ENCODE measurements at places on chromosomes 16 and 17. TPM values are rescaled to one million over a fixed set of nuclear protein-coding genes. Genes with fewer than 3 reads are reported as not detected.

DNA sequence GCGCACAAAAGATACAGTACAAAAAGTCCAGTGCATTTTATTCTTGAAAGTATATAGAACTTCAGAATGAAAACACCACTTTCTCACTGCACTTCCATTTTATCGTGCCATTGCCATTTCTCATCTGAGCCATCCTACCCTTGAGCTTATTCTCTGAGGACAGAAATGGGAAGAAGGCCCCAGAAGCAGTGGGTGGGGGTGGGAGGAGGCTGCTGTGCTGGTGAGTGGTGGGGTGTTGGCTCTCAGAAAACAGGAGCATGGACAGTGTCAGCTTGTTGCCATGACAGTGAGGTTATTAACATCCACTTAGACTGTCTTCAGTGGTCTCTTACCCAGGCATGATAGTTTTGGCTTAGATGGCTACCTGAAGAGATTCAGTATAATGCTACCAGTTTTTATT, 4.5 kb downstream of the ATMIN start:
- DNase-seq: no peak

DNA sequence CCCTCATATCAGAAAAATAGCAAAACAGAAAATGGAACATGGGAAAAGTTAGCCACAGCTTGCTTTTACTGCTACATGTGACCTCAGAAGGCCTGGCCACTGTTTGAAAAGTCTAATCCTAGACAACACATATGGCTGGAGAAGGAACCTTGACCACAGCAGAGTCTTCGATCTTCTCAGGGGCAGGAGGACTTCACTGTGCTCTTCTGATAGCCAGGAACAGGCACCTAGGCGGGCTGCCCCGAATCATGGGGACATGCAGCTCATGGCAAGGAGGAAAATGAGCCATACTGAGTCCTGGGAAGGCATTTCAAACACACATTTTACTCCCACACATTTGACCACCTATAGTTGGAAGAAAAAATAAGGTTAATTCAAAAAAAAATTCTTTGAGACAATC, 31.1 kb upstream of the ADORA2B start:
- no peak for DNase-seq

GRCh38 chr17:78478757-78479297, 98.4 kb downstream of the DNAH17 start:
- DNase-seq: no peak

DNA sequence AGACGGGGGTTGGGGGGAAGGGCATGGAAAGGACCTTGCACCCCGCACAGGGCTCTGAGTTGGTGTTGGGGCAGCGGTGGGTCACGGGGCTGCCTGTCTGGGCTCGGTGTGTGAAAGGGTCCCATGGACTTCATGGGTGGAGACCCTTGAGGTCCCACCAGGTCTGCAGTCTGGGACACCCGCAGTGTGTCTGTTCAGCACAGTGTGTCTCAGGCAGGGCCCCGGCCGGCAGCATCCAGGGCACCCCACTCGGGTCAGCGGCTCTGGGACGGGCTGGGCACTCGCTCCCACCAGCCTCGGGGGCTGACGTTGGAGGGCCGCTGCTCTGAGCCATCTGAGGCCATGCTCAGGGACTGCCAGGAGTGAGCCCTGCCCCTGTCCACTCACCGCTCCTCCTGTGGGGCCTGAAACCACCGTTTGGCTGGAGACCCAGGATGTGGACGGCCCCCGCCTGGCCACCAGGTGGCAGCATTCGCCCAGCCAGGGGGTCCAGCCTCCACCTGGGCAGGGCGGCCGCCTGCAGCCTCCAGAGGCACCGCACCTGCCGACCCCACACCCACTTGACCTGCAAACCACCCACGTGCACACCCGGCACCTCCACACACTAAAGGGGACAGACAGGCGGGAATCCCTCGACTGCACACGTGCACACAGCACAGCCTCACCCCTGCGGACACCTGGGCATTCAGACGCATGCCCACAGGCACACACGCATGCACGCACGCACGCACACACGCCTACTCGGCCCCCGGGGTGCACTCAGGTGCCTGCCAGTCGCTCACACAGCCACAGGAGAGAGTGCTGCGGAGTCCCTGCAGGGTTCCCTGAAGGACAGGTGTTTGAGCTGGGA, 10.1 kb upstream of the ZFPM1 start:
- DNase-seq: peak; percentile 53

The SGCA gene
- not detected for total RNA-seq

The LRRC75A gene
- total RNA-seq: 0.32 TPM

- DNase-seq: peak; percentile 63
Measured at GRCh38 chr17:38704606-38705522, at the start of gene MLLT6. MLLT6 (plus strand) TSS chr17:38705273; CDS start chr17:38705633, 360 bp downstream.
